ENCODE measurements at places on chromosomes 4 and X.

- DNase-seq, result no peak
These were observed 85.0 kb downstream of the WWC2 start for GRCh38 chr4:183183906-183184535.

GRCh38 chr4:183164963-183165362 is 65.9 kb downstream of the WWC2 start:
- DNase-seq, result no peak

- no peak for DNase-seq
These were observed 1.1 kb upstream of the ABLIM2 start for GRCh38 chr4:8159537-8160232.

GRCh38 chrX:123959281-123960063 is 2.0 kb upstream of the STAG2 start:
- DNase-seq, result peak; percentile 5

DNA sequence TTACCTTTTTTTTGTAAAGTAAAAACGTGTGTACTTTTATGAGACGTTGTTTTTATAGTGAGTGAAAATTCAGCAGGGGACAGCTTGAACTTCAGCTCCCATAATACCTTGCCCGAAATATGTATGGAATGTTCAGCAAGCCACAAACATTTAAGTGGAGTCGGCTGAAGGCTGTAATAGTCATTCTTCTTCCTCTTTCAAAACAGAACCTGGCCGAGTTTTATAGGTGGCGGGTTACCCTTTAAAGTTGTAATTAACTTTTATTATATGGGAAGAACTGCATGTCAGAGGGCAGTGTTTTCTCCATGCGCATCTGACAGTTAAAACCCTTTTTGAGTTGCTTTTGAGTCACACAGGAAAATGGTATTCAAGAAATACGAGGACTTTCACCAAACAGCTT is 50.7 kb downstream of the CLDN34 start:
- peak; percentile 92 for DNase-seq

DNA sequence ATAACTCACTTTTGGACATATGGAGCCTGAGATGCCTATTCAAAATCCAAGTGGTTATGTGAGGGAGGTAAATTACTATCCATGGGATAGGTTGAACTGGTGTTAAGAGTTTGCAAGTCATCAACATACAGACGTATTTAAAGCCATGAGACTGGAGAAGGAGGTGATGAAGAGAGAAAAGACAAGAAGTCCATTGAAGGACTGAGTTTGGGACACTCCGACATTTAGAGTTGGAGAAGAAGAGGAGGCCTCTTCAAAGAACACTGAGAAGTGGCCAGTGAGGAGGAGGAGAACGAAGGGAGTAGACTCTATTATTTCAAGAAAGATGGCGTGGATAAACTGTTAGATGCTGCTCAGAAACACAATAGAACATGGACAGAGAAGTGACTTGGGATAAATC is at the start of gene CNGA2:
TSS of gene CNGA2 (plus strand) at position 301 of the 400 bp plus-strand sequence. CDS start 3,738 bp downstream, outside the sequence.
- DNase-seq, result no peak

DNA sequence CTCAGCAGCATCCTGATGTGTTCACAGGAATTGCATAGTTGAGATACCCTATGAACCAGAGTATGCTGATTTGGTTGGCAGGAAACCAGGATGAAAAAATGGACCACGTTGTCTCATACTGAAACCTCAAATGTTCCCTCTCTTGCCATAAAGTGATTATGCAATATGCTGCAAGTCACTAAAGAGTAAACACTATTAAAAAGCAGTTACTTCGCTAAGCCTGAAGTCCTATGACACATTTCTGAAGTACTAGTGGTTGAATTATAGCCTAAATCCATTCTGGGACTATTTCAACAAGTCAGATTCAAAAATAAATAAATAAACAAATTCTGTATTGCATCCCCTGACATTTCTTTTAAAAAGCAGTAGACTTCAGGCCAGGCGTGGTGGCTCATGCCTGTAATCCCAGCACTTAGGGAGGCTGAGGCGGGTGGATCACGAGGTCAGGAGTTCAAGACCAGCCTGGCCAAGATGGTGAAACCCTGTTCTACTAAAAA is 106.0 kb upstream of the NAP1L5 start:
- DNase-seq, result peak; percentile 48

DNA sequence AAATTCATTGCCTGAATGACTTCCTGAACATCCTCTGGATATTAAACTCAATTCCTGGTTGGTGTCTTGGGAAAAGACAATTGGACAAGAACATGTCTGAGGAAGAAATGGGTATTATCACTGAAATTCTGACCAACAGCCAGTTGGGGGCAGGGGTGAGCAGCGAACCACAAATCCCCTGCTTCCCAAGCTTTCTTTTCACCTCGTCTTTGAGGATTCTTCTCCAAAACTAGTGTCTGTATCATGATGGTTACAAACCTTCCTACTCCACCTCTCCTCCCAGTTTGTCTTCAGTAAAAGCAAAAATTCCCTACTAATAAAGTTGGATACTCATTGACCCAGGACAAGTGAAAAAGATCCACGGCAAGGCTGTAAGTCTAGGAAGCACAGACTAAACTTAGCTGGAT is 48.3 kb upstream of the WDR1 start:
- peak; percentile 26 for DNase-seq

- no peak for DNase-seq
These were observed 61.3 kb downstream of the SH3RF1 start for GRCh38 chr4:169209388-169209883.

DNA sequence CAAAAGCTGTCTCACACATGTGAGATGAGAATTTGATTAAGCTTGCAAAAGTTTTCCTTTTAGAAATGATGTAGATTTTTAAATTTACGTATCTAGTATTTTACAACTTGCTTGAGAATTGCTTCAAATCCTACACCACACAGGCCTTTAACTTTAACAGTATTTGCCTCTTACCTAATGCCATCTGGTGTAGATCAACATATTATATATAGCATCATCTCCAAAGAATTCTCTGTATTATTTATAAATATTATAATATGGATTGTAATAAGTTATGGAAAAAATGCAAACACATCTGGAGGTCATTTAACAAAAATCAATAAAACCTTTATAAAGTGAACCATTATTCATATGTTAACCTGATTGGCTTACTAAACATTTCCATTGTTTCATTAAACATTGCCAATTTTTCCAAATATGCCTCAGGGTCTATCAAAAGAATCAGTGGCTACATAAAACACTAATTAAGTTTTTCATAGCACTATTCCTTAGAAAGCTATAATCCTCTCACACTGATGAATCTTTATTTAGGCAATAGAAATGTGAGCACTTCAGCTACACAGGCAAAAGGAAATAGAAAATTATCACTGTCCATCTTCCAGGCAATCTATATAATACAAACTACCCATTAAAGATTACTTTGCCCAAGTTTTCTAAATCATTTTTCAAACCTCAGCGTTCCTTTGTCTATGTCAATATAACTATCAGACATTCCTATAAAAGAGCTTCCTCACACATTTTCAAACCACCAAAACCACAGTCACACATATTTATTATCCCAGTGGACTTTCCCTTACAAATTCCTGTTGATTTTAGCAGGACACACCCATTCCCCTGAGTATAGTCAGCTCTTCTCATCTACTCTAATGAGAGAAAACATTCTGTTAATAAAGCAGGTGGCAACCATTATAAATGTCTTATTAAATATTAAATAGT is 83.5 kb upstream of the INTU start:
- DNase-seq, result peak; percentile 67
